ENCODE measurements at places on chromosomes 16 and 17.

DNA sequence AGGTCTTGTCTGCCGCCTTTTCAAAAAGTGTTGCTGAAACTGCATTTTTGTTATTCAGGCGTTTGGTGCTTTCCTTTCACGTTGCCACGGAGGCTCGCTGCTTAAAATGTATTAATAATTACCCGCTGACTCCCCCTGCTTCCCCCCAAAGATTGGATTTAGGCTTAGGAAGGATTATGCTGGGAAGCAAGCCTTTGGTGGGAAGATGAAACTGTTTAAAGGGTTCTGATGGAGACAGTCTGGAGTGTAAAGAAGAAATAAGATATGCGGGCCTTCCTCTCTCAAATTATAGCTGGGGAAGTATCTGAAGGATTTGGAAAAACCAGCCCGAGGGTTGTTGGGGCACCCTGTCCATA, 1.1 kb downstream of the KSR1 start:
- peak; percentile 13 for DNase-seq

- no peak for DNase-seq
Observed at GRCh38 chr16:86748652-86749051, 170.3 kb downstream of the FOXL1 start.

DNA sequence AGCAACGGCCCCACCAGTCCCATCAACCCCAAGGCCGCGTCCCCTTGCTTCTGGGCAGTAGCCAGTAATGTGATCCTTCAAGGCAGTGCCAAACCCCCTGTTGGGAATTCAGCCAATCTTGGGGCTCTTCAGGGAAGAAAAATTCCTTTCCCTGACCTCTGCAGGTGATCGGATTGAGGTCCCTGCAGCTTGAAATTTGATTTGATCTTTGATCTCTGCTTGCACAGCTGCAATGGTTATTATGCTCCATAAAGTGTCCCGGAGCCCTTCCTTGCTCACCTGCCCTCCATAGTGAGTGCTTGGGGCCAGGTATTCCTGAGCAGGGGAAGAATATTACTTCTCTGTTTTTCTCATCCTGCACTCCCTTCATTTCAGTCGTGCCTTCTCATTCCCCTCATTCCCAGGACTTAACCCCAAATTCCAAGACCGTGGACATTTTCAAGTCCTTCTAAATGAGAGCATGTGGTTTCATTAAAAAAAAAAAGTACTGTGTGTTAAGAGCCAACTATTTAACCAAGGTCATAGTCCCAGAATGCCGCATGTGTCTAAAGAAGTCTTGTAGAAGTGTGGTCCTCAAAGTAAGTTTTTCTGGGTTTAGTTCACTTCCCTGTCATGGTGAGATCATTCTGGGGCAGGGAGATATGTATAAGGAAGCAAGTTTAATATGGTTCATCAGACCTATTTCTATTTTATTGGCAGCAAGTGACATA, 56.3 kb downstream of the SOX9 start:
- no peak for DNase-seq

GRCh38 chr17:6986676-6987075, 9.2 kb upstream of the ALOX12 start:
- DNase-seq, result no peak

GRCh38 chr16:16185095-16185494, 38.2 kb downstream of the ABCC6 start:
- DNase-seq, result no peak

GRCh38 chr17:33847900-33848299, 407.2 kb upstream of the CCL2 start:
- no peak for DNase-seq

Data from CD4-positive, alpha-beta T cell treated with Interleukin-2 at 100 ng/mL for 4 hours (primary cell).